ENCODE measurements at places on chromosomes 2 and 18.

- no peak for DNase-seq
These were observed 9.0 kb downstream of the SNORC start for GRCh38 chr2:232878855-232879617.

GRCh38 chr2:127545796-127546195 lies 10.3 kb downstream of the MYO7B start:
- DNase-seq = no peak

- DNase-seq = no peak
These were observed 20.6 kb upstream of the GCC2 start for GRCh38 chr2:108428286-108429009.

GRCh38 chr2:145744541-145745386 lies 1224.8 kb upstream of the ZEB2 start:
- DNase-seq = no peak

DNA sequence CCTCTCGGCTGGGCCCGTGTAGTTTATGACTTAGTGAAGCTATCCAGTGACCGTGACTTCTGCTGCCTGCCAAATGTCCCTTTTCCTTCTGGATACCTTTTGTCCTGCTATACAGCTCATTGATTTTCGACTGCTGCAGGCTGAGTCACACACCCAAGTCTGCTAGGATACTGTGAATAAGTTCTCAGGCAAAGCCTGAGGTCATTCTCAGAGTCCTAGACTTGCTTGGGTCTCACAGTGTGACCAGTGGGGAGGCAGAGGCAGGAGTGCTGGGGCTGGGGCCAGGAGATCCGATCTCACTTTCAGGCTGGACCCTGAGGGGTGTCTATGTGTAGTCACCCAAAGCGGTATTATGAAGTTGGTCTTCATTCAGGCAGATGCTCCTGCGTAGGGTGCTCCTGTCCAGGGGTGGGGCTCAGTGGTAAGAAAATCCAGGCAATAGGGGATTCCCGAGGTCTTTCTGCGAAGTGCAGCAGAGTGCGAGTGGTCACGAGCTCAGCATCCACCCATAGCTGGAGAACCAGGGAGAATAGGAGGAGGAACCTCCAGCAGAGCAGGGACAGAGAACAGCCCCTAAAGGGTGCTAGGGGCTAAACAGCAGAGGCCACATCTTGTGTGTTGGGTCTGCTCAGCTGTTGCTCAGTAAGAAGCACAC lies 268.6 kb upstream of the NCKAP5 start:
- DNase-seq = no peak

DNA sequence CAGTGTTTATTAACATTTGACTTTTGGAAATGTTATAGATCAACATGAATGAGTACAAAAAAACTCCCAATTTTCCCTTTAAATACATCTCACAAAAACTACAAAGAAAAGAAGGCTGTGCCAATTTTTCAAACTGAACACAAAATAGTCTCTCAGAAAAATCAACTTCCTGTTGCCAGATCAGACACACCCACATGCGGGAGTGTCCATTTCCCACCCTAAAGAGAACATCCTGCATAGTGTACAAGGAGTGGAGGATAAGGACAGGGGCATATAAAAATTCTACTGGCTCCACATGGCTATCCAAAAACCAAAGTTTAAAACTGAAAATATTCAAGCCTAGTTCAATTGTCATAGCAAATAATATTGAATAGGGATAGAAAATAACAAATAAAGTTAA lies 165.3 kb downstream of the ATAD2B start:
- no peak for DNase-seq

- DNase-seq = no peak
These were observed 2.5 kb downstream of the RTN4 start for GRCh38 chr2:55047677-55048299.

GRCh38 chr18:80168346-80168745 lies 59.3 kb downstream of the ADNP2 start:
- no peak for DNase-seq

DNA sequence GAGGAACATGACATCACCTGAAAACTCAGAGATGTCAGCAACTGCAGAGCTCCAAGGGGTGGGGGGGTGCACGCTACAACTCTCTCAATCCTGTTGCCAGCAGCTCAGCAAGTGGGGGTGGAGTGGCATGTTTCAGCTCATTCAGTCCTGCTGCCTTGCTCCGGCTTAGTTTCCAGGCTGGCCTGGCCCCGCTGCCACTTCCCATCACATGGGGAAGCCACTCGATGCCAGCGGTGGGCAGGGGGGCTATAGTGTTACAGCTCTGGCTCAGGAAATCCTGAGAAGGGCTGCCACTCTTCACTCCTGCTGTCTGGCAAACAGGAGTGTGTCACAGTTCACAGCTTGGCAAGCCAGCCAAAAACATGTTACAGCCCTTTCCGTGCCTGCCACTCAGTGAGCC lies 356.5 kb upstream of the GULP1 start:
- no peak for DNase-seq

DNA sequence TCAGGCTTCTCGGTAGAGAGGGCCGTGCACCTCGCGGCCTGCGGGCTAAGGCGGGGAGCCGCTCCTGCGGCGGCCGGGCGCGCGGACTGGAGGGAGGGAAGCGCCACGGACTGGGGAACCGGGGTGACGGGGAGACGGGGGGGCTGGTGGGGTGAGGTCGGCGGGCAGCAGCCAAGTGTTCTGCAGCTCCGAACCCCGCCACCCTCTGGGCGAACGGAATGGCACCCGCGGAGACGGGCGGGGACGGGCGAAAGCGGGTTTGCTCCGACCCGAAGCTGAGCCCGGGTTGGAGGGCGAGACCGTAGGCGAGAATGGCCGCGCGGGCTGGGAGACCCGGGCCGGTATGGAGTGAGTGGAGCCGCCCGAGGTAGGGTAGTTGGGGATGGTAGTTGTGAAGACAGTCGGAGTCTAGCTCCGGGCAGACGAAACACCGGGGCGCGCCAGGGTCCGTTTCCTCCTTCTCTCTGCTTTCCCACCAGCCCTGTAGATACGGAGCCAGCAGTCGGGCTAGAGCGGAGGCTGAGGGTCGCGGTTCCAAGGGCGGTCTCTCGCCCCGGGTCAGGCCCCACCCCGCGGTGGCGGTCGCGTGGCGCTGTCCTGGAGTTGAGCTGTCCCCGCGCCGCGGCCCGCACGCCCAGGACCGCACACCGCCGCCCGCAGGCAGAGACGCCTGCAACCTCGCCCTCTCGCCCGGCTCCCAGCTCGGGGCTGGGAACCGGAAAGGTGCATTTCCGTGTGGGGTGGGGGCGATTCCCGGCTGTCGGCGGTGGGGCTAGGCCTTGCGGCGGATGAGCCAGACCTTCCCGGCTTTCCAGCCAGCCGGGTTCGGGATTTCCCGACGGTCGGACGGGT lies 160.3 kb upstream of the SIX2 start:
- no peak for DNase-seq

DNA sequence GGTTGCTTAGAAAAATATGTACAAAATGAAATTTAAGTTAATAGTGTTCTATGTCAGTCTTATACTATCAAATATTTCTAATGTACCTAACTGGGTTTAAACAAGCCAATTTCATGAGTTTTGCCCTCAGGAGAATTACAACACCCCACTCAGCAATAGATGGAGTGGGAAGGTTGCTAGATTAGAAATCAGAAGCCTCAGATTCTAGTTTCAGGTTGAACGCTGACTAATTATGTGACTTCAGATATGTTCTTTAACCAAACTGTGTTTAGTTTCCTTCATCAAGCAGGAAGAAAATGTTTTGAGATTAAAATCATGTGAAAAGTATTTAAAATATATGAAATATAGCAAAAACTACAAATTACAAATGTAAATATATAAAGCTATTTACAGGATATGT lies 133.8 kb upstream of the KCNH7 start:
- no peak for DNase-seq

DNA sequence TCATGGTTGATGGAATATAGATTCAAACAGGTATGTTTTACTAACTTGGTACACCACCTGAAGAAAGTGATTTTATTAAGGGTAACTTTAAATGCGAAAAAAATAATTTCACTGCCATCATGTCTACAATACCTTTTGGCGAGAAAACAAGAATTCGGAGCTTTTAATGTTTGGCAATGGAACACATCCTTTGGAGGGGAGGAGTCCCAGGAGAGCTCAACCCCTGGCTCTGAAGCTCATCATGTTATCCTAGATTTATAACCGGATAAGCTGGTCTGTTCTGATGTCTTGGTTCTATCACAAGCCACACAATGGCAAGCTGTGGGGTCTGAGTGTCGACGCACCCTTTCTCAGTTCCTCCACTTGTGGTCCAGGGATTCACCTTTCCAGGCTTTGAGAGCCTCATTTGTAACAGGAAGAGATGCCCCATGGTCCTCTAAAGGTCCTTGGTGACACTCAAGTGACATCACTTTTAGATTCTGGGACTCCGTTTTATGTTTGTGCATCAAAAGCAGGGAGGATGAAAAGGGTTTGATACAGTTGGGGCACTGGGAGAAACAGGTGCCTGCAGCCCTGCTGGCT lies 172.7 kb downstream of the BCL2 start:
- DNase-seq = no peak

DNA sequence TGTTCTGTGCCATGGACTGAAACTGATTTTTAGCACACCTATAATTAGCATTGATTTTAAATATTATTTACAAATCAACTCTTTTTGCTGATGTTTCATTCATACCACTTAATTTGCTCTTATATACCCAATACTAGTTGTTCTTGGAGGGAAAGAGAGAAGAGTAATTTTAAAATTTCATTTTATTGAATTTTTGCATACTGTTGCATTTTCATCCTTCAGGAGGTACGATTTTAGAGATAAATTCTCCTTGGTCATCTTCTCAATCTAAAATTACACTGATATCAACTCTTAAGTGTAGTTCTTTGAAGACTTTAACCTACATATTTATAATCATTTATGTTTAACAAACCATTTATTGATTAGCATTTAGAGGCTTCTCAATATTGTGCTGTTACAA lies 71.0 kb downstream of the SLC4A10 start:
- DNase-seq = no peak

GRCh38 chr18:36194600-36195315 lies 7.5 kb downstream of the MOCOS start:
- no peak for DNase-seq

Measured in activated gamma-delta T cell treated with anti-CD3 and anti-CD28 coated beads, Interleukin-2, amount 50 U/mL, for 16 hours (primary cell).